ENCODE measurements at places on chromosomes 1 and 21. TPM values are rescaled to one million over a fixed set of nuclear protein-coding genes. Genes with fewer than 3 reads are reported as not detected.

GRCh38 chr21:38293765-38294164, 37.0 kb downstream of the KCNJ15 start:
- no peak for DNase-seq

Gene AVPR1B
- total RNA-seq: not detected

DNA sequence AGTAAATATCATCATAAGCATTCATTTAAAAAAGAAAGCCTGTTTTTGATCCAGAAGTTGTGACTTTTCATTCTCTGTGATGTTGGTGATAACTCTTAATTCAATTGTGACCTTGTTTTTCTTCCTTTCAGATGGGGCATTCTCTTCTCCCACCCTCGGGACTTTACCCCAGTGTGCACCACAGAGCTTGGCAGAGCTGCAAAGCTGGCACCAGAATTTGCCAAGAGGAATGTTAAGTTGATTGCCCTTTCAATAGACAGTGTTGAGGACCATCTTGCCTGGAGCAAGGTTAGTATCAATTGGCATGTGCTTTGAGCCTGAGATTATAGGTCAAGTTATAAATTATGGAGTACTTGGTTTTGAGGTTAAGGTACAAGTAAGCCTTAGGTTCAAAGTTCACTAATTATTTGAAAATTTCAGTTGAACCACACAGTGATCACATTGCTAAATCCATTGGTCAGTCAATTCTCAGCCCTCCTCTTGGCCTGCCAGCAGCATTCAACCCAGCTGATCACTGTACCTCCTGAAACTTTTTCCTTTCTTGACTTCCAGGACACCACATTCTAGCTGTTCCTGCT, 4.1 kb downstream of the PRDX6 start:
- DNase-seq: no peak

DNA sequence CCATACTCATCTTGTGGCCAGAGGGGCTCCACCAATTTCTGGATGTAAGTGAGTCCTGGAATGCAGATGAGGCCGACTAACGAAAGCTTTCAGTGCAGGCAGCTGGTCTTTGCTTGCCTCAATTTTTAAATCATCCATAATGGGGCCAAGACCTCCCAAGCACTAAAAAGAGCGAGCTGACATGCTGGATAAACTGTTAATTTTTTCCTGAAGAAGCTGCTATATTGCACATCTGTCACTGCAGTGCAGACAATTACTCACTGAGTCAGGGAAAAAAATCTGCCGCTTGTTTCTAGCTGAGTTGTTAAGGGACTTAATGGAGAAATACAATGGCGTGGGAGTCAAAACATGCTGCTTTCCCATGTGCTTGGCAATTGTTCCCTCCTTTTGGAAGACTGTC, 205.5 kb downstream of the GPATCH2 start:
- no peak for DNase-seq

DNA sequence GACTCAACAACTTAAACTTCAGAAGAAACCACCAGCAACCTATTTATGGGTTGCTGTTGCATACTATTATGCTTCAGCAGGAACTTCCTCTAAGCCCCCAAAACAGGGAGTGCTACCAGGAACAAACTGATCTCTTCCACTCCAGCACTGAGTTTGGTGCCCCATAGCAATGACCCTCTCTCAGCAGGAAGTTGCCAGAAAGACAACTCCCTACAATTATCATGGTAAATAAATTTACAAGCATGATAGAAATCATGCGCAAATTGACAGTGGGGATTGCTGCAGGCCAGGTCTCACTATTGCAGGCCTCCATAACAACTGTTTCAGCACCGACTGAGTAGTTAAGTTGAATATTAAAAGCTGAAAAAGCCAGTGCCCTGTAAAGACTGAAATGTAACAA, 180.6 kb downstream of the PLA2G4A start:
- no peak for DNase-seq

DNA sequence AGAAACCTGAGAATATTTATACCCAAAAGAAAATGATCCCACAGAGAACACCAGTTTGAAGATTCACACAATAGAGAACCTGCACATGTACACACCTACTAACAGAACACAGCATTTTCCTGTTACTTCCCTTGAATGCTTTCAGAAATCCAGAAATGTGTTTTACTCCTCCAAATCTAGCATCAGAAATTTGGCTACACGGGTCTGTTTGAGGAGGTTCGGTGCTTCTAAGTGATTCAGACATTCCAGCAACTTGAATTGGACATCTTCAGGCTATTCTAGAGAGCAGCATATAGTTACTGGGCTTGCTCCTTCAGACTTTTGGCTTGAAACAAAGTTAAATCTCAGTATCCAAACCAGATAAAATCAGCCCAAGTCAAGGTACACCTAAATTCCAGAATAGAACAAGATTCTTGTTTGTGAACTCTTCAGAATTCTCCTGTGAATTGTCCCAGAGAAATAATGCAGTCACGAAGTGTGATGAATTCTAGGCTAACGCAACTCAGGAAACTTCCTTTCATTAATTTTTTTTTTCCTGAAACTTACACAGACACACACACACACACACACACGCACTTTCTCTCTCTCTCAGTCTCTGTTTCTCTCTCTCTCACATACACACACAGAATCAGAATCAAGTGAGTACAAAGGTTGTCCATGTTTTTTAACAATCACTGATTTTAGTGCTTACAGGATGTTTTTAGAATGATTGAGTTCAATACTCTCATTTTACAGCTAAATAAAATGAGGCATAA, 278.4 kb upstream of the SNX7 start:
- no peak for DNase-seq

Gene PCP4
- total RNA-seq: not detected

DNA sequence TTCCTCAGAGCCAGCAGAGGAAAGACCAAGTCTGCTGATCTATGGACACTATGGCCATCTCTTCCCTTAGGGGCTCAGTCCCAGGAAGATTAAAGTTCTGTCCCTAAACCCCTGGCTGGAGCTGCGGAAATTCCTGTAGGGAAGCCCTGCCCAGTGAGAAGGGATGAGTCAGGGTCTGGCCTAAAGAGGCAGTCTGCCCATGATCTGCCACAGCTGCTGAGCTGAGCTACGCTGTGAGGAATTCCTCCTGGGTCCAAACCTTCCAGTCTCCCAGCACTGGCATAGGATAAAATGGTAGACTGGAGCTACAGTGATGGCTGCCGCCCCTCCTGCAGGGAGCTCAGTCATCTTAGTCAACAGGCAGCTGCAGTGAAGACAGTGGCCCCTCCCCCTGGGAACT, 213.7 kb downstream of the BRINP2 start:
- DNase-seq: no peak

Gene SLC25A24
- total RNA-seq: 42.7 TPM

DNA sequence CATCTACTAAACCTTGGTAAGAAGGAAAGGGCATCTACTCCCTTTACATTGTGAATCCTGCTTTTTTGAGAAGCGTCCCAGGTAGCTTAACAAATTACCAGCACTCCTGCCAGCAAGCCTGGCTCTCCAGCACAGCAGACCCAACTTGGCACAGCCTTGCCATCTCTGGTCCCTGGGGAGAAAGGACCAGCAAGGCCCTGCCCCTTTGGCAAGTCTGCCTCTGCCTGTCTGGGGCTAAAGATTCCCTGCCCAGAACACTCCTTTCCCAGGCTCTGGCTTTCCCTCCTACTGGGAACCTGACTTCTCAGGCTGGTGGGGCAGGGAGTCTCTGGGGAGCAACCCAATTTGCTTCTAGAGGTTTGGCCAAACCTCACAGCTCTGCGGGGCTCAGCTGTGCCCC, 68.5 kb downstream of the ATP2B4 start:
- no peak for DNase-seq

GRCh38 chr1:101587741-101588140, 350.9 kb downstream of the S1PR1 start:
- no peak for DNase-seq

Gene COA6
- 25.0 TPM for total RNA-seq

- no peak for DNase-seq
These were observed 501.8 kb downstream of the LMO4 start for GRCh38 chr1:87830432-87830978.

- DNase-seq: no peak
These were observed 12.8 kb upstream of the SKI start for GRCh38 chr1:2215329-2215728.

Gene NFASC
- total RNA-seq: not detected

Gene CFAP141
- not detected for total RNA-seq

GRCh38 chr1:58059789-58060188, 486.7 kb downstream of the OMA1 start:
- no peak for DNase-seq

DNA sequence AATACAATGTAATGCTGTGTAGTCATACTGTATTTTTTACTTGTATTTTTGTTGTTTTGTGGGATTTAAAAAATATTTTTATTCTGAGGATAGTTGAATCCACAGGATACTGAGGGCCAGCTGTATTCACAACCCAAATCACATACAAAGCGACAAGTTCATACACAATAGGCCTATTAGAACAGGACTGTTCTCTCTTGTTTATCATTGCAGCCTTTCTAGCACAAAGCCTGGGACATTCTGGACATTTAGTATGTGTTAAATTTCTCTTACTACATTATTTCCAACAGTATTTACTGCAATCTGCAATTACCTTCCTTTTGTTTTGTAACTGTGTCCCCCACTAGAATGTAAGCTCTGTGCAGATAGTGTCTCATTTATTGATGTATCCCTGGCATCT, 65.4 kb downstream of the SLC35A3 start:
- no peak for DNase-seq

DNA sequence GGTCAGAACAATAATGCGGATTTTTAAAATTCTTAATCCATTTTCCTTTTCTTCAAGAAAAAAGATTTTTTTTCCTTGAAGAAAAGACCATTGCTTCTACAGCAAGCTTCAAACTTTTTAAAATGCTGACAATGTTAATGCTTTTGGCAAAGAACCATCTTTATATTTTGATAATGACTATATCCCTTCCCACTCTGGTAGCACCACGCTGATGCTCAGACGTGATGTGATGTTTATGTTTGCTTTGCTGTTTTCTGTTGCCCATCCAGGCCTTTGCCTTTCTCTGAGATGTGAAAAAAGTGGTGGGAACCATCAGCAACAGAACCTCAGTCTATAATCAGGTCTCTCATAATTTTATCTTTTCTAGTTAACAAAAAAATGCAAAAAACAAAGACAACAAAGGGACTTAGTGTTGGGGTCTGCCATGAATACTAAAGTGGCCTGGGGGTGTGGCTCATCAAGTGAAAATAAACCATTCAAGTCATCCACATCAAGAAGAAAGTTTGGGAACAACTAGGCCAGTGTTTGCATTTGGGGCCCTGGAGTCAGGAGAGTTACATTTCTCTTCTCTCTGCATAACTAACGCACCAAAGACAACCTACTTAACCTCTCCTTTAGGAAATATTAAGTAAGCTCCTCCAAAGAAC, 244.6 kb upstream of the DMRTA2 start:
- no peak for DNase-seq

- DNase-seq: no peak
These were observed 255.8 kb downstream of the TGFB2 start for GRCh38 chr1:218600968-218601367.

DNA sequence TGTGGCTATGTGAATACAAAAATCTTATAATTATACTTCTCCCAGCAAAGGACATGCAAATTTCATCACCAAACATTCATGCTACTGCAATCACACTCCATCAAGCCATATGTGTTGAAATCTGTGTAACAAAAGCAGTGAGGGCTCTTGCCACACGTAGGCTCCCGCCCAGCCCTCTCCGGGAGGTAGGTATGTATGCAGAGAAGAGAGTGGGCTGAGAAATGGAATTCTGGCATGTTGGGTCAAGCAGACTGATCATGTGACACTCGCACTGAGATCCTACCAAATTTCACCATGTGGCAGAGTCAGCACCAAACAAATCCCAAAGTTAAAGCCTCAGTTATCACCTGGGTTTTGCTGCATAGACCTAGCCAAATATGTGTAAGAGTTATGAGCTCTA, 49.7 kb downstream of the APP start:
- DNase-seq: no peak
